Cerebellum (tissue), 4 donors: ENCODE measurements at places on chromosomes 4 and X.

- no peak for DNase-seq
These were observed 134.1 kb upstream of the CPXCR1 start for GRCh38 chrX:88612870-88613329.

DNA sequence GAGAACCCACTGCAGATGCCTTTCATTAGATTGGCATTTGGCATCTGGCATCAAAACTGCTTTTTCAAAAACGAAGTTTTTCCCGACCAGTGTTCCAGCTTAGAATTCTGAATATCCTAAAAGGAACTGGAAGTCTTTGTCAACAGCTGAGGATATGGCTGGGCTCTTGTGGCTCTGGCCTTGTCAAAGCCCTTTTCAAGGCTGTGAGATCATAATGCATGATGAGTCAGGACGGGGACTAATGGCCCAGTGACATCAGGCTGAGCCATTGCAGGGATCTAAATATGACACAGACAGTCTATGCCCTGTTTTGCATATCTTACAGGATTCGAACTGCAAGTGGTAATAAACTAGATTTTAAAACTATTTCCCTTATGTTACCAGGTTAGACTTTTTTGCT is 306.4 kb downstream of the PTTG2 start:
- DNase-seq: no peak

GRCh38 chr4:25050370-25051078 is 19.8 kb upstream of the LGI2 start:
- no peak for DNase-seq

DNA sequence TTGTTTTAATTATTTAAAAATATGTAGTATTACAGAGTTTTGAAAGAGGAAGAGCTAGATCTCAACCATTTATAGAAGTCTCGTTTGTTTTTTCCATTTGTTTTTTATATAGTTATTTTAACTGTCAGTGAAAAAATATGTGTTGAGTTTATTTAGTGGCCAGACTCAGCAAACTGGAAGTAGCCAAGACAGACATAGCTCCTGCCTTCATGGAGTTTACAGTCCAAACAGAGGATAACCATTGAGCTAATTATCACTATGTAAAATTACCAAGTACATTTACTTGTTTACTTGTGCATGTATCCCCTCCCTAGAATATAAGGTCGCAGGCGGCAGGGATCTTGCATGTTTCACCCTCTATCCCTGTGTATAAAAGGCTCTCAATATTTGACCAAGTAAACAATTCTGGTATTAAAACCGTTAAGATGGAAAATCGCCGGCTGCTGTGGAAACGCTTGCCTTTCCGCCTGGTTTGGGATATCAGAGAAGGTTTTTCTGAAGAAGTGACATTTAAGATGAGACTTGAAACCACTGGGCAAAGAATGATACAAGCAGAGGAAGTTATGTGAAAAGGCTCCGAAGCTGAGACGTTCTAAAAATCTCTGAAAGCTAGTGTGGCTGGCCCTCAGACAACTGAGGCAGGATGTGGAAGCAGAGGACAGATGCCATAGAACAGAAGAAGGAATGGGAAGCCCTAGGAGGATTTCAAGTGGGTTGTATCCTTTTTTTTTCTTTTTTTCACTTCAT is 1.3 kb upstream of the CCNI start:
- DNase-seq: no peak

DNA sequence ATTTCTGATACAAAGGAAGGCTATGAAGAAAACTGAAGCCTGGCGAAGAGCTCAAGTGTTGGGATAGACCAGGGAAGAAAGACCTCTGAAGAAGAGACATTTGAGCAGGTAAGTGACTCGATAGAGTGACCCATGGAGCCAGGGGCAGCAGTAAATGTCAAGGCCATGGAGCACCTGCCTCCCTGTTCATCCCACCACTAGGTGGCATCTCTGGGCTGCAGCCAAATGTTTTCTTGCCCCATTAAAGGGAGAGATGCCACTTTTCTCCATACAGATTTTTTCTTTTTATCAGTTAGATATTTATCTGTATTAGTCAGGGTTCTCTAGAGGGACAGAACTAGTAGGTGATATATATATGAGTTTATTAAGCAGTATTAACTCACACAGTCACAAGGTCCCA is 4.9 kb upstream of the ZNF81 start:
- peak; percentile 20 for DNase-seq

DNA sequence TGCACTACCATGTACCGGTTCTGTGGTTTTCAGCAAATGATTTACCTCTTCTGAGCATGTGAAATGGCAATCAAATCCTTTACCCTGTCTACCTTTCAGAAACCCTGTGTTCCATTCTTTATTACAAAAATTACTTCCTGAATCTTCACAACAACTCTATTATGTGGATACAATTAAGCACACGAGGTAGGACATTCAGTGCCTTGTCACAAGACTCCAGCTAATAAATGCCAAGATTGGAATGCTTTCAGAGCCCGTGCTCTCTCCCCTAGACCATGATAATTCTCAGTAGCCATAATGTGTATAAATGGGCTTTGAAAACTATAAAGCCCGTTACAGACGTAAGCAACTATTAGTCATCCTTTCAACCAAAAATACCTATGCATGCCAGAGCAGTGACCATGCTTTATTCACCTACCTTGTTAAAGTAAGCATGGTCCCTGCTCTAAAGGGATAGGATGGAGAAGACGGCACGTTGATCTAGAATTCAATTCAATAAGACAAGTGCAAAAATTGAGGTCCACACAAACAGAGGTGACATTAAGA is 2.4 kb downstream of the RXFP1 start:
- no peak for DNase-seq

DNA sequence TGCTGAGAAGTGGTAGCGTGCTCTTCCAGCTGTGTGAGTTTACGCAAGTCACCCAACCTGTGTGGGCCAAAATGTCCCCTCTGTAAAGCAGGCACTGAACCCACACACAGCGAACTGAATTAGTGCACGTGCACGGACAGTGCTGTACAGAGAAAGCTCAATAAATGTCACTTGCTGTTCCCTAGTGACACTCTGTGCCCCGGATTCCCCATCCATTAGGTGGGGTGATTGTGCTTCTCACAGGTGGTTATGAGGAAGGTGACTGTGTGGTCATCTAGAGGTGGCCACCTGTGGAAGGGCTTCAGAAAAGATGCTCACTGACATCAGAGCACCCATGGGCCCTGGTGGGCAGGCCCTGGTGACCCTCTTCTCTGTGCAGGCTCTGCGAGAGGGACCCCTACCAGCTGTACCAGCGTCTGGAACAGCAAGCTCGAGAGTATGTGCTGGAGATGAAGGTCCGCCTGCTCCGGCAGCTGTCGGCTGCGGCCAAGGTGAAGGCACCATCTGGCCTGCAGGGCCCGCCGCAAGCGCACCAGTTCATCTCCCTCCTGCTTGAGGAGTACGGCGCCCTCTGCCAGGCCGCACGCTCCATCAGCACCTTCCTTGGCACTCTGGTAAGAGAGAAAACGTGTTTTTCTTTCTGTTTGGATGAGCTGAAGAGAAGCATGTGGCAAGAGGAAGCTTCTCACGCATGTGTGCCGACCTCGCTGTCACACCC is 94.3 kb downstream of the FAM193A start:
- DNase-seq: no peak

DNA sequence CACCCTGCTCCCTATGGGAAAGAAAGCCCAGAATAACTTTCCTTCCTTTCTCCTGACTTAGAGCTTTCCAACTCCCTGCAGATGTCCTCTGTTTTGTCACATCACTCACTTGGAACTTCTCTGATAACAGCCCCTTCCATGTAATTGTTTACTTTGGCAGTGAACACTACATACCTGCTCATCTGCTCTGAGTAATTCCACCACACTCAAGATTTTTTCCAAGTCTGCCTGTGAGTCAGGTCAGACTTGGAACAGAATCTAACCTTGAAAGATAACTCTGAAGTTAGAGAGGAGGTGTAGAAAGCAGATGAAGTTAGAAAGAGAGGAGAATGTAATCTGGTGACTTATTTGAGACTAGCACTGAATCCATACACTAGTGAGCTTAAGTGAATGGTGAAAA is 7.4 kb downstream of the MAGEB10 start:
- no peak for DNase-seq

DNA sequence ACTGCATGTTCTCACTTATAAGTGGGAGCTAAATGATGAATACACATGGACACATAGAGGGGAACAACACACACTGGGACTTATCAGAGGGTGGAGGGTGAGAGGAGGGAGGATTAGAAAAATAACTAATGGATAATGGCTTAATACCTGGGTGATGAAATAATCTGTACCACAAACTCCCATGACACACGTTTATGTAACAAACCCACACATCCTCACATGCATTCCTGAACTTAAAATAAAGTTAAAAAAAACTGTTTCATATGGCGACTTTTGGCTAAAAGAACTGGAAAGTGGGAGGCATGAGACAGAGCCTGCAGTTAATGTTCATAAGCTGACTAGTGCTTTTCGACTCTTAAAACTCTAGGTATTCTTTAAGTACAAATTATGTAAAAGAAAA is 98.9 kb upstream of the NPFFR2 start:
- DNase-seq: no peak
